ENCODE measurements at places on chromosomes 4 and X.

GRCh38 chrX:39889704-39890103, 208.1 kb downstream of the BCOR start:
- no peak for DNase-seq

- peak; percentile 29 for DNase-seq
These were observed 2.3 kb downstream of the LRBA start for GRCh38 chr4:151012820-151013219.

- DNase-seq, result no peak
These were observed 548.6 kb downstream of the TLL1 start for GRCh38 chr4:166421556-166422156.

DNA sequence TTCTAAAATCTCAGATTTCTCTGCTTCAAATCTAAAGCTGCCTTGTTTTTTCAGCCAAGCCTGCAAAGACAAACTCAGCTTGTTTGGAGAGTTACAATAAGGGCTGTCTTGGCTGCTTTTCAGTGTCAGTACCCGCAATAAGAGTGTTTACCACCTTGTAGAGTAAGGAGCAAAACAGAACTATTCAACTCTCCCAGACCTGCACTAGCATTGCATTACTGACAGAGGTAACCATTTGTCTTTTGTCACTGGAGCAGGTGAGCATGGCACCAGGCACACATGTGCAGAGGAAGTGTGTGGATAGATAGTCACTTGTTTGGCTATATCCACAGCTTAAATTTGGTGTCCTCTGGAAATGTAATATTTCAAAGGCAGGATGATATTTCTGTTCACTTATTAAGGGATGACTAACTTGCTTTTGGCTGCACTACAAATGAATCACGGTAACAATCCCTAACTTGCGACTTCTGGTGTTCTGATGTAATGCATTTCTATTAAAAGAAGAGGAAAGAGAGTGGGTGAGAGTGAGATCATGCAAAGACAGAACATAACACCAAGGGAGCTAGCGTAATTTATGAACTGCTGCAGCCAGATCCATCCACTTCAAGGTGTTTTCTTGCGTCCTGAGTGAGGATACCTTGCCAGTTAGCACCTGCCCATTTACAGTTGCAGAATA, 38.6 kb downstream of the PTCHD1 start:
- peak; percentile 74 for DNase-seq

GRCh38 chrX:17596061-17596460, 141.2 kb upstream of the SCML1 start:
- no peak for DNase-seq
